Stimulated activated CD8-positive, alpha-beta memory T cell treated with anti-CD3 and anti-CD28 coated beads, Interleukin-4, amount 100 ng/mL, for 1 hour (primary cell): ENCODE measurements at places on chromosomes 11 and 22.

DNA sequence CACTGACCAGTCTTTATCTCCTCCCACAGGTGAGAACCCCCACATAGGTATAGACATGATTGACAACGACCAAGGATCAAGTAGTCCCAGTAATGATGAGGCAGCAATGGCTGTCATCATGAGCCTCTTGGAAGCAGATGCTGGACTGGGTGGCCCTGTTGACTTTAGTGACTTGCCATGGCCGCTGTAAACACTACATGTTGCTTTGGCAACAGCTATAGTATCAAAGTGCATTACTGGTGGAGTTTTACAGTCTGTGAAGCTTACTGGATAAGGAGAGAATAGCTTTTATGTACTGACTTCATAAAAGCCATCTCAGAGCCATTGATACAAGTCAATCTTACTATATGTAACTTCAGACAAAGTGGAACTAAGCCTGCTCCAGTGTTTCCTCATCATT is 76.5 kb downstream of the BTBD10 start:
- no peak for DNase-seq

GRCh38 chr22:46245511-46245910 is 4.6 kb downstream of the CDPF1 start:
- no peak for DNase-seq

DNA sequence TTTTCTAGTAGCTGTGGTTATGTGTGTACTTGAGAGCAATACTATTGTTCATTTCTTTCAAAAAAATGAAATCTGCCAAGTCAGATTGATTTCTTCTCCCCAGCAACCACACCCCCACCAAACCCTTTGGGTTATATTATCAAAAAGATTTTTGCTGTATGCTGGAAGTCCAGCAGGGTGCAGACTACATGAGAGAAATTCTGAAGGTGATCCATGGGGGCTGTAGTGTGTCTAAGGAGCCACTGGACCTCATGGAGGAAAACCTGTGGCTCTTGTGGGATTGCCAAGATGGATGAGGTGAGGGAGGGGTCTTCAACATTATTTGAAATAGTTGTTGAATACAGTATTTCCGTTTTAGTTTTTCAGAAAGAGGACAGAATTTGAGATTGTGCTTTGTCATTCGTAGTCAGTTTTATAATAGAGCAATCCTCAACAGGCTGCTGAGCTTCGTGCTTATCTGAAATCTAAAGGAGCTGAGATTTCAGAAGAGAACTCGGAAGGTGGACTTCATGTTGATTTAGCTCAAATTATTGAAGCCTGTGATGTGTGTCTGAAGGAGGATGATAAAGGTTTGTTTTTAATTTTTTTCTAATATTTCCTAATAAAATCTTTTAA is 3.1 kb downstream of the EIF3M start:
- no peak for DNase-seq

GRCh38 chr11:22244986-22245592 is 52.2 kb downstream of the ANO5 start:
- DNase-seq, result no peak

GRCh38 chr11:112448806-112449205 is 188.1 kb upstream of the PLET1 start:
- no peak for DNase-seq

DNA sequence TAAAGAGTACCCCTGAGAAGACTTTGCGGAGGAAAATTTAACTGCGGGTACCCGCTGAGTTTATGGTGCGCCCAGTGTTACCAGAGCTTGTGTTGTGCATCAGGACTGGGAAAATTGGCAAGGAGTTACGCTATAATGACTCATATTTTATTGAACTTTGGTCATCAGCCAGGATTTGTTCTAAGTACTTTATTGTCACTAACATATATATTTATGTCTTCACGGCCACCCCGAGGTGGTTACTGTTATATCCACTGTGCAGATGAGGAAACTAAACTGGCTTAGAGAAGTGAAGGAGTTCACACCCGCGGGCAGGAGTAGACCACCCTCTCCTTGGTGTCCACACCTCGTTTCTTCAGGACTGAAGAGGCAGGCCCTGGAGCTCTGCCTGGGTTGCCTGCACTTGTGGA is 667 bp downstream of the ACCS start:
- no peak for DNase-seq

DNA sequence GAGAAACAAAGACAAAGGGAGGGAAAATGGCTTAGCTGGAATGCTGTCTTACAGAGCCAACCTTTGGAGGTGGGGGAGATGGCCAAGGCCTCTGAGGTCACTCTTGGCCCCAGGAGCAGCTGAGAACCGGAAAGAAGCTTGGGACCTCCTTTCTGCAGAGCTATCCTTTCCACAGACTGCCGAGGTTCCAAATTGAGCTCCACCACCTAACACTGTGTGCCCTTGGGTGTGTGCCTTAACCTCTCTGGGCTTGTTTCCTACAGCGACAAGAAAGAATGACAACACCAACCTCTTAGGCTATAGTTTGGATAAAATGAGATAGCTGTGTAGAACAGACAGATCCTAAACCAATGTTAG is 23.2 kb downstream of the RTN4RL2 start:
- DNase-seq, result no peak

- DNase-seq, result no peak
Observed at GRCh38 chr11:96744697-96745096, 354.9 kb downstream of the JRKL start.

DNA sequence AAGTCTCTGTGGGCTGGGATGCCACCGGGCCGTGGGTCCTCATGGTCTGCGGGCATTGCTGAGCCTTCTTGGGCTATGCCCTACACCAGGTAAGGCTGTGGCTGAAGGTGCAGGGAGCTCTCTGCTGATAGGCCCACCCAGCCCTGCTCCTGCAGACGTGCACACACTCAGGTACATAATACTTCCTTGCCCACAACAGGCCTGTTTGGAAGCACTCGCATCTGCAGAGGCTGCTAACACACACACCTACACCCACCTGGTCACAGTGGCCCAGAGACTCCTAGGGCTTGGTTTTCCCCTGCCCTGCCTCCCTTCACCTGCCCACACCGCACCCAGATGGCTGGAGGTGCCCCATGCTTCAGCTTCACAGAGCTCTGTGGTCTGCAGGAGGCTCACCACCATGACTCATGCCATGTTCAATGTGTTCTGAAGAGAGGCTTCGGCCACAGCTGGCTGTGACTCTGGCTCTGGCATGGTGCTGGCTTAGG is 72.8 kb upstream of the KCNQ1OT1 start:
- no peak for DNase-seq

- DNase-seq, result no peak
Observed at GRCh38 chr22:47354668-47355387, 592.4 kb downstream of the TBC1D22A start.

DNA sequence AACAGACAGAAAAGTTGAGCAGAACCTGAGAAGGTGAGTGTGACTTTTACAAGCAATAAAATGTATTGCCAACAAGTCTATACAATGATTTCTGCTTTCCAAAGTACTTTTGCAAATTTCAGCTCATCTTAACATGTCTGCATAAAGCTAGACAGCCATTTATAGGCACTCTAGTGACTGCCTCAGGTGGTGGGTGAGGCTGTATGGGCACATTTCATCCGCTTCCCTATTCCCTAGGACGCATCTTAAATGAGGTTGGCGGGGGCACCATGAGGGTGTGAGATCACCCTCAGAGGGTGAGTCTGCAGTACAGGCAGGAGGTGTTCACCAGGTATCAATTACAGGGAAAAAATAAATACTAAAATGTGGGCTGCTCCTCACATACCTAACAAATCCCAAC is 110.1 kb downstream of the ETS1 start:
- no peak for DNase-seq

DNA sequence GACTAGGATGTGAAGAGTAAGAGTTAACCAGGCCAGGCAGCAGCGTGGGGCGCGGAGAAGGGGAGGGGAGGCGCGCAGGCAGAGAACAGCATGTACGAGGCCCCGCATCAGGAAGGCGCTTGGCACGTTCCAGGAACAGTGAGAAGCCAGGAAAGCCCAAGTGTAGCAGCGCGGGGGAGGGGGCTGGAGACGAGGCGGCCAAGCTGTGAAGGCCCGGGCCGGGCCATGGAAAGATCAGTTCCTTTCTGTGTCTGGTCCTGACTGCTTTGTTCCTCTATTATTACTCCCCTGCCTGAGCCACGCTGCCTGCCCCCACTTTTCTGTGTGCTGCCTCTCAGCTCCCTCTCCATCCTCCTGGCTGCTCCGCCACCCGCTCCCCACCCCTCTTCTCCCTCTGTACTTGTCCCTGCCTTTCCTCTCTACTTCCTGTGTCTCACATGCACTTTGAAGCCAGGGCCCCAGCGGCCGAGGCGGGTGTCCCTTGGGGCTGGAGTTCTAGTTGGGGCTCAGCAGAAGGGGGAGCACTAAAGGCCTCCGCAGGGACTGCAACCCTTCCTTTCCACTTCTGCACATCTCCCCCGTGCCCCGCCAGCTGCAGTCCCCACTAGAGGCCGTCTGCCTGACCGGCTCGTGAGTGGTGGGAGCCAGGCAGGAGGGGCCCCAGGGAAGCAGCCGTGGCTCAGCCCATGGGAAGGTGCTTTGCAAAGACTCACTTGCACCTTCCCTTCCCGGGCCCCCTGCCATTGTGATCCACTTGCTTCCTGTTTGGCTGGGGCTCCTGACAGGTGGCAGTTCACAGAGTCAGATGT is 63.7 kb downstream of the PRDM11 start:
- no peak for DNase-seq

DNA sequence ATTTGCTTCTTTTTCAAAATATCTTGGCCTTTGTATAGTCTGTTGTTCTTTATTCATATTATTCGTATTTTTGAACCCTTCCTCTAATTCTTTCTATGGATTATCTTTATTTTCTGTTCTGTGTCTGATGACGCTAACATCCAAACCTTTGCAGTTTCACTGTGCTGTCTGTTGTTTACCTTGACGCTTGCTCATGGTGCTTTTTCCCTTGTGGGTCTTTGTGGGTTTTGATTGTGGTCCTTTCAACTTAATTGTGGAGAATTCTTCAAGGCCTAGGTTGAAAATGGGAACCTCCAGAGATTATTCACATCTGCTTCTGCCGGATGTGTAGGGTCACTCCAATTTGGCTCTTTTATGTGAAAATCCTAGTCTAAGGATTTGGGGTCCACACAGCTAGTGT is 34.6 kb downstream of the PARVG start:
- no peak for DNase-seq

DNA sequence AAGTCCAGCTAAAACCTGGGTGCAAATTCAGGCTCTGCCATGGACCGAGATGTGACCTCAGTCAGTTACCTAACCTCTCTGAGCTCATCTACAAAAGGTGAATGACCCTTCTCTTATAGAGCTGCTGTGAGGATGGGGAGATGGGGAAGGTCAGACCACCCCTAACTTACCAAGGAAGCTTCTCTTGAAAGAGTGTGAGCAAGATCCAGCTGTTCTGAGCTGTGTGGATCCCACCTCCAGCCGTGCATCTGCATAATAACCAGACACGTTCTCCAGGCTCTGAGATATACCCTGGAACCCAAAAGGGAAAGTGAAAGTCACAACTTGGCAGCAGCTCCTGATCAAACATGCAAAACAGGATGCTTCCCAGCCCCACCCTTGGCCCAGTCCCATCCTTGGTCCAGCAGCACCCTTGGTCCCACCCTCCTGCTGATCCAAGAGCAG is at the start of gene APOL3:
TSS of gene APOL3 (minus strand) at position 257 of the 444 bp plus-strand sequence. CDS start 11,700 bp downstream, outside the sequence.
- no peak for DNase-seq

GRCh38 chr11:47324520-47324919 is 28.0 kb downstream of the MYBPC3 start:
- no peak for DNase-seq

GRCh38 chr11:122922893-122923292 is 40.3 kb downstream of the JHY start:
- no peak for DNase-seq

DNA sequence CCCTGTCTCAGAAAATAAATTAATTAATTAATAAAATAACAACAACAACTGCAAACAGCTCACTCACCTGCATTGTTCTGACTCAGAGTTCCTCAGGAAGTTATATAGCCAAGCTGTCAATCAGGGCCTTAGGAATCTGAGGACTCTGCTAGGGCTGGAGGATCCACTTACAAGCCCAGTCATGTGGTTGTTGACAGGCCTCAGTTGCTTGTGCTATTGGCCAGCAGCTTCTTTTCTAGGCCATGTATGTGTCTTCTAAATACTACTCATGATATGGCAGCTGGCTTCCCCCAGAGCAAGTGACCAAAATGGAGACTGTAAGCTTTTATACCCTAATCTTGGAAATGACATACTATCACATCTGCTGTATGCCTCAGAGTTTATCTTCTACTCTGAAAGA is 20.8 kb upstream of the ATP5MG start:
- no peak for DNase-seq

GRCh38 chr22:50285568-50286229 is 15.5 kb upstream of the MAPK11 start:
- no peak for DNase-seq

DNA sequence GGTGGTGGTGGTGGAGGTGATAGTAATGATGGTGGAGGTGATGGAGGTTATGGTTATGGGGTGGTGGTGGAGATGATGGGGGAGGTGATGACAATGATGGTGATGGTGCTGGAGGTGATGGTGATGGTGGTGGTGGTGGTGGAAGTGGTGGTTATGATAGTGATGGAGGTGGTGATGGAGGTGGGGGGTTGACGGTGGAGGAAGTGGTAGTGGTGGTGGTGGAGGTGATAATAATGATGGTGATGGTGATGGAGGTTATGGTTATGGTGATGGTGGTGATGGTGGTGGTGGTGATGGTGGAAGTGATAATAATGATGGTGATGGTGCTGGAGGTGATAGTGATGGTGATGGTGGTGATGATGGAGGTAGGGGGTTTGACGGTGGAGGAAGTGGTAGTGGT is 16.9 kb upstream of the WNT7B start:
- no peak for DNase-seq

DNA sequence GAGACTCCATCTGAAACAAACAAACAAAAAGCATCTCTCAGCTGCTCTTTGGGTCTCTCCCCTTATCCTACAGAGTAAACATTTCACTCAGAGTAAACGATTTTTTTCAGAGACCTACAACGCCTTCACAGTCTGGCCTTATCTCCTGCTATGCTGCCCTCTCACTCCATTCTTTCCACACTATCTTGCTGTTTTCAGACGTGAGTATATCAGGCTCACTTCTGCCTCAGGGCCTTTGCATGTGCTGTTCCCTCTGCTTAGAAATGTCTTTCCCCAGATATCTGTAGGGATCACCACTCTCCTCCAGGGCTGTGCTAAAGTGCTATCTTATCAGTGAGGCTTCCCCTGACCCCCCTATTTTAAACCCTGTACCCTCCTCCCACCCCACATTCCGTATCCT is 6.5 kb downstream of the RIBC2 start:
- no peak for DNase-seq

GRCh38 chr11:110896358-110896757 is 184.1 kb upstream of the ARHGAP20 start:
- no peak for DNase-seq

- no peak for DNase-seq
Observed at GRCh38 chr11:110728883-110729282, 16.6 kb upstream of the ARHGAP20 start.

GRCh38 chr11:28521075-28521474 is 412.9 kb downstream of the METTL15 start:
- DNase-seq, result no peak

DNA sequence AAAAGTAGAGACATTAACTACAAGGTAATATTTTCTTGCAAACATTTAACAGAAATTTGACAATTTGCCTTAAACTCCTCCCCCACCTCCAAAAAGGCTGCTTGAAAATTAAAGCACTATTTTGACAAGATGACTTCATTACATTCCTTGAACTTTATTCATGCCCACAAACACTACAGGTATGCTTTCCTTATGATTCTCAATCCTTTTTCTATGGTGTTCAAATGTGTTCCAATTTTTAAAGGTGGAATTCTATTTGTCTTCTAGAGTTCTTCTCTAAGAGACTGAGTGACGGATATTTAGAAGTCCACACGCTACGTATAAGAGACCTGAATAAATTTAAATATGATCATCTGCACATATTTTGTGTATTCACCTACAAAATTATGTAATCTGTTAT is 69.4 kb downstream of the MRTFA start:
- DNase-seq, result no peak
